CD4-positive, alpha-beta T cell treated with Interleukin-4 for 4 hours (primary cell): ENCODE measurements at places on chromosomes 12 and 14.
A peak's percentile ranks its signal among the peaks of the same experiment; 100 is the strongest.

- DNase-seq: no peak
Observed at GRCh38 chr12:57171668-57172067, 24.2 kb upstream of the LRP1-AS start.

DNA sequence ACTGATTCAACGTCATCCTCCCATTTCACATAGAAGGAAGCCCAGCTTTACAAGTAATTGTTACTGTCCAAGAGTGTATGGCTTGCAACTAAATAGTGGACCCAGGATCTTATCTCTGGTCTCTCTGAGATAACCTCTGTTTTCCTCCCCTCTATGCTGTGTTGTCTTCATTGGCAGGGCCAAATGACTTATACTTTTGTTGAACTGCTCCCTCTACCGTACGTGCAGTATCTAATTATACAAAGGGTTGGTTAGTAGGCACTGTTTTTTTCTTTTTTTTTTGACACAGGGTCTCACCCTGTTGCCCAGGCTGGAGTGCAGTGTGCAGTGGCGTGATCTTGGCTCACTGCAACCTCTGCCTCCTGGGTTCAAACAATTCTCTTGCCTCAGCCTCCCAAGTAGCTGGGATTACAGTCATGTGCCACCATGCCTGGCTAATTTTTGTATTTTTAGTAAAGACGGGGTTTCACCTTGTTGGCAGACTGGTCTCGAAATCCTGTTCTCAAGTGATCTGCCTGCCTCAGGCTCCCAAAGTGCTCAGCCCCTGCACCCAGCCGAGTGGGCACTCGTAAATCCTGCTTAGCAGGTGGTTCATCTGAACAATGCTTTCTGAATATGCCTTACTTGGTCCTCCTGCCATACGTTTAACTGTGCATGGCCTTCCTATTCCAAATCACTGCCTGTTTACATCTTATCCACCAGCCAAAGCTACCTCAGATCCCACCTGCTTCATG, 162.1 kb downstream of the ADCK1 start:
- DNase-seq: no peak

- DNase-seq: peak; percentile 81
Observed at GRCh38 chr12:94262228-94263010, 114.0 kb downstream of the PLXNC1 start.

- peak; percentile 58 for DNase-seq
Observed at GRCh38 chr12:32365473-32366064, 33.8 kb upstream of the FGD4 start.

- no peak for DNase-seq
Observed at GRCh38 chr12:9032202-9032964, 43.0 kb downstream of the KLRG1 start.

- DNase-seq: no peak
Observed at GRCh38 chr12:51951843-51952722, 584 bp downstream of the ACVR1B start.

GRCh38 chr14:53619691-53620231, 336.9 kb downstream of the BMP4 start:
- no peak for DNase-seq

- DNase-seq: no peak
Observed at GRCh38 chr12:110354172-110354780, 49.2 kb downstream of the ANAPC7 start.

DNA sequence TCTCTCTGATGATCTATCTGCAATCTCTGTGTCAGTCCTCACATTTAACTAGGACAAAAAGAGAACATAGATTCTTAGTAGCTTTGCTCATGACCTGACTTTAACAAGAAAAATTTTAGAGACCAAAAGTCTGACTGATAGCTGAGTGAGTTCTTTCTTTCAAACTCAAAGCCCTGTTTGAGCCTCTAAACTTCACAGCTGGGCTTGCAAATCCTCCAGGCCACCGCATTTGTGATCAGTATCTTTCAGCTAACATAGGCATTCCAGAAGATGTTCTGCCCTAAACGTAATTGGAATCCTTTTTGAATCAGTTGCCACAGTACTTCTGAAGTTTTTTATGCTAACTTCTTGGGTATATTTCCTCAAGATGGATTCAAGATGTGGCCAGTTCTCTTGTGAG, 459.0 kb downstream of the DPF3 start:
- no peak for DNase-seq

- no peak for DNase-seq
Observed at GRCh38 chr14:74109369-74109768, 24.6 kb downstream of the LIN52 start.

- DNase-seq: no peak
Observed at GRCh38 chr12:28409892-28410291, 219.6 kb downstream of the CCDC91 start.

- DNase-seq: peak; percentile 20
Observed at GRCh38 chr12:27780612-27781408, 774 bp upstream of the MANSC4 start.

- DNase-seq: no peak
Observed at GRCh38 chr14:24054646-24055045, 2.8 kb downstream of the CARMIL3 start.

DNA sequence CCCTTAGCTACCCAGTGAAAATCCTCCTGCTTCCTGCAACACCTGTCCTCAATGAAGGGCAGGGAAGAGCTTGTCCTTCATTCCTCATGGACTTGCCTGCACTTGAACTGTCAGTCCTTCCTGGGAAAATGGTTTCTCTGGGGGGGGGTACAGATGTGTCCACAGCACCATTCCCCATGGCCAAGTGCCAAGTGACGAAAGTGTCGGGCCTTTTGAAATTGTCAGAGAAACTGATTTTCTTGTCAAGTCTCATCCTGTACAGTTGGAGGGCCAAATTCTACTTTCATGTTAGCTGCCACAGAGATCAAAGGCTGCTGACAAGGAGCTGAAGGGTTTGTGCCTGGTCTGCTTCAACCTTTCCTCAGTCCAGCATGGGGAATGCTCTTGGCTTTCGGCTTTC, 179.5 kb upstream of the PARP11 start:
- no peak for DNase-seq

- no peak for DNase-seq
Observed at GRCh38 chr12:119802472-119802871, 74.6 kb downstream of the CIT start.

DNA sequence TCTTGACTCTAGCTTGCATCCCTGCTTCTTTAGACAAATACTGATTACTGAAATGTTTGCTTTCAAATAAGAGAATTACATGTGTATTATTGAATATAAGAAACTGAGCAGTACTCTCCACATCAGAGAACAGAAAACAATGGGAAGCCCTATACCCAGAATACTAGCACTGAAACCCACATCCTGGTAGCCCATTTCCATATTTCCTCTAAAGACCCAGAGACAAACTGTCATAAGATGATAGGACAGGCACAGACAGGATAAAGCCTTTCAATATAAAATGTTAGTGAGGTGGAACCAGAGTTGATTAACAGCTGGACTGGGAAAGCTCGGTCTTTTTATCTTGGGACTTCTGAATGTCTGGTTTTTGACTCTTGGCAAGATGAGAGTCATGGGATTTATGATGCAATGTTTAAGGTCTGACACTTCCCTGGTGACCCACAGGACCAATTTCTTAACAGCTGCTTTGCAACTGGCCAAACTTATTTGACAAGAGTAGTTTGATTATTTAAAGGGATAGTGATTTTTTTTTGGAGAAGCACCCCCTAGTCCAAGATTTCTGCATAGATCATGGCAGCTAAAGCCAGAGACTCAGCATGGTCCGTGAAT, 166.9 kb upstream of the ATXN7L3B start:
- DNase-seq: no peak

DNA sequence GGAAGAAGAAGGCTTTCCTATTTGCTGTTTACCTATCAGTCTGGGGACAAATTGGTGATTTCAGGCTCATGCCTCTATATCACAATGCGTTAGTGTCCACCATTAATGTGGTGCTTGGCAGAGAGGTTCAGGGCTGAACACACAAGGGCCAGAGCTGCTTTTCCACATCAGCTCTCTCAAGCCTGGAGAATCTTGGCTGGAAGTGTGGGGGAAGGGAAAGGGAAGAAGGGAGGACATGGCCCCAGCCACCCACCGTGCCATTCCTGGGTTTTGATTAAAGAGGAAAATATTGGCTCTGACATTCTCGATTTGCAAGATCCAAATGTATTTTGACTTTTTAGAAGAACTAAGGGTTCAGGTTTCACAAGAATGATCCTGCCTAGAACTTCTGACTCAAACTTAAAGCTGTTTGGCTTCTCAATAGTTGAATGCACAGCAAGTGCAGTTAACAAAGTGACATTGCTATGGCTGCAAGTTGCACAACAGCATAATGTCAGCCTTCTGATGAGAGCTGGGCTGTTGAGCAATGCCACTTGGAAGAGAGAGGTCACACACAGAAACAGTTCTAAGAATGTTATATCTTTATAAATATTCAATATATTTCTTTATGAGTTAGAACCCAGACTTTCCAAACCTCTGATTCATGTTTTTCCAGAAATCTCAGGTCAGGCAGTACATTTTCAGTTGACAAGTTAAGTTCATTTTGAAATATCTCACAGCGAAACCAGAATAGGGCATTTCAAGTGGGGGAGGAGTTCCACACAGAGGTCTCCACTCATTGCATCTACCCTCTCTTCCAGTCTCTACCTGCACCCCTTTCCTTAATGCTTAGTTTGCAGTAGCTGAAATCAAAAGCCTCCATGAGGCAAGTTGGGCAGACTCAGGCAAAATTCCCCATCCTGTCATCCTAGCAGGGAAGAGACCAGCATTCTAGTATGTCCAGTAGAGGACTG, 25.3 kb downstream of the IGF1 start:
- DNase-seq: no peak

GRCh38 chr12:70227911-70228310, 15.3 kb upstream of the CNOT2 start:
- DNase-seq: no peak

GRCh38 chr12:23719493-23719892, 230.0 kb downstream of the SOX5 start:
- no peak for DNase-seq

- no peak for DNase-seq
Observed at GRCh38 chr12:54611715-54612149, 23.0 kb downstream of the LACRT start.

DNA sequence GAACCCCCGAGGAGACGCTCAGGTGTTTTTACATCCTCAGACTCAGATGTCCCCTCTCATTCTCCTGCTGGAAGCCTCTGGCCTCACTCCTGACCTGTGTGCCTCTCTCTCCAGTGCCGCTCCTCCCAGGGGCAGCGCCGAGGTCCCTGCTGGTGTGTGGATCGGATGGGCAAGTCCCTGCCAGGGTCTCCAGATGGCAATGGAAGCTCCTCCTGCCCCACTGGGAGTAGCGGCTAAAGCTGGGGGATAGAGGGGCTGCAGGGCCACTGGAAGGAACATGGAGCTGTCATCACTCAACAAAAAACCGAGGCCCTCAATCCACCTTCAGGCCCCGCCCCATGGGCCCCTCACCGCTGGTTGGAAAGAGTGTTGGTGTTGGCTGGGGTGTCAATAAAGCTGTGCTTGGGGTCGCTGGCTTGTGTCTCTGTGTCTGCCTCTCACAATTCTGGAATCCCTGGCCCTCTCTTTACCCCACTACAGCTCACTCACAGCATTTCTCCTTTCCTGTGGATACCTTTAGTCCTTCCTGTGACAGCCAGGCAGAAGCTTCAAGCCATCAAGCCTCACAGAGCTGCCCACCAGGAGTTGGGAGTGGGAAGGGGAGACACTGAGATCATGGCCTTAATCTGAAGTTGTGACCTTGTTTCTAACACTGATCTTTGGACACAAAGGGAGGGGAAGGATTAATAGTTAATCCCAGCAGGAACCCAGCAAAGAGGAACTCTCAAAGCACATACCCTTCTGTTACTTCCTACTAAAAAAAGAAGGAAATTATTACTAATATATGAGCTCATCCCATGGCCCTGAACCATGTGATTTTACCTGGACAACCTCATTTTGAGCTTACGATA, 1.1 kb upstream of the SOAT2 start:
- no peak for DNase-seq

DNA sequence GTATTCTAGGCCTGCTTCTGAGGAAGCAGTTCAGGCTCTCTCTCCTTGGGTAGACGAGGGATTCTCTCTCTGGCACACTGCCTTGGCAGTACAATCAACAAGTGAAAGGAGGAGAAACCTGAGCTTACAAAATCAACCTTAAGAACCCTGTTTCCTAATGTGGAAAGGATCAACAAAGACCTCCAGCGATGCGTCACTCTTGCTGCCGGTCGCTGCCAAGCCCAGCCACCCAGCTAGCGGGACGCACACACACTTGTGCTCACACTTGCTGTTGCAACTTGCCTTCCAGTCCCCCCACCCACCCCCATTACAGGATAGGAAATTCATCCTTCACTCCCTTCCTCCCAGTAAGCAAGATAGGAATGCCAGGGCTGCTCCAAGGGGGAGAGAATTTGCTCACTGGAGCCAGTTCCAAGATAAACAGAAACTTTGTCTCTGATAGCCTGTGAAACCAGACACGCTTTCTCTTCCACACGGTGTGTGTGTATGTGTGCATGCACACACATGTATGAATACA, 144.3 kb downstream of the BCL11B start:
- DNase-seq: no peak

DNA sequence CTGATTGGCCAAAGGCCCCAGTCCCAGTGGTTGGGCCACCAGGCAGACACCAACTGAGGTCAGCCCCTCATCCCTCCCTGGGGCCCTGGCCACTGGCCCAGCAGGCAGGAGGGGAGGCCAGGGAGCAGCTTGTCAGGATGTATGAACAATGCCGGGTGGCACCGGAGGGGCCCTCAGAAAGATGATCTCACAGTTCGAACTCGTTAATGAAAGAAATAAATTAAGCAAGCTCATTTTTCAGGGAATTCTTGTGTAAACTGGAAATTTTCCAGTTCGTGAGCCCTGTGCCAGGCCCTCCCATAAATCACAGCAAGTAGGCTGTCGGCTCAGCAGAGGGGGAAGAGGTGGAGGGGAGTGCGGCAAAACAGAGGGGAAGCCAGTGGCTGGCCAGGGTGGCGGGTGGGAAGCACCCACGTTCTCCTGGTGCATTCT, 177.0 kb upstream of the VASH1 start:
- DNase-seq: no peak

DNA sequence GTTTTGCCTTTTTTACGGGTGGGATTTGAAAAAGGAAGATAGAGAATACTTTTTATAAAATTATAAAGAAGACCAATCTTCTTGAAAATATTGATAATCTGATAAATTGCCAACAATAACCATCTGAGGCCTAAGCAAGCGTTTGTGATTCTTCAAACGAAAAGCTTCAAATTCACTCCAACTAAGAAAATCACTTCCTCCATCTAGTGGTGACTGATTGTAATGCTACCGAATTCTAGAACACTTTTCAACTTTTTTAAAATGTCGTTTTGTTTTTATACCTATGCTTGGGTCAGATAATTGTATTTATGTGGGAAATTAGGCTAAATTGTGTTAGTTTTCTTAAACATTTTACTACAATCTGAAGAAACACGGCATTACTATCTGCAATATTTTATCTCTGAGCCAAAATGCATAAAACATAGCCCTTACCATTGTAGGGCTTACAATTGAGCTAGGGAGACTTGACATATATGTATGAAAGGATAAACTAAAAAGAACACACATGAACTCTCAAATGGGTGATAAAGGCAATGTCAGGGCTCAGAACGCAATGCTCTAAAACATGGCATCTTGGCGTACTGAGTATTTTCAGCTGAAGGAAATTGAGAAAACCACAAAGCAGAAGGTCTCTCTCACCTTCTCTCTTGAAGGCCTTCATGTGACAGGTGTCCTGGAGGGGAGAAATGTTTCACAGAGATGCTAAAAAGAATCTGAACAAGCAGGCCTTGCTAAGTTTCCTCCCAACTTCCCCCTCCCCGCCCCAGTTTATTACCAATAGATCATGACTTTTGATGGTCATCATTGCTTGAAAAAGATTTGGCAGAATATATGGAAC, 36.8 kb upstream of the G2E3 start:
- DNase-seq: peak; percentile 69
